ENCODE measurements at places on chromosomes 1 and 21.

DNA sequence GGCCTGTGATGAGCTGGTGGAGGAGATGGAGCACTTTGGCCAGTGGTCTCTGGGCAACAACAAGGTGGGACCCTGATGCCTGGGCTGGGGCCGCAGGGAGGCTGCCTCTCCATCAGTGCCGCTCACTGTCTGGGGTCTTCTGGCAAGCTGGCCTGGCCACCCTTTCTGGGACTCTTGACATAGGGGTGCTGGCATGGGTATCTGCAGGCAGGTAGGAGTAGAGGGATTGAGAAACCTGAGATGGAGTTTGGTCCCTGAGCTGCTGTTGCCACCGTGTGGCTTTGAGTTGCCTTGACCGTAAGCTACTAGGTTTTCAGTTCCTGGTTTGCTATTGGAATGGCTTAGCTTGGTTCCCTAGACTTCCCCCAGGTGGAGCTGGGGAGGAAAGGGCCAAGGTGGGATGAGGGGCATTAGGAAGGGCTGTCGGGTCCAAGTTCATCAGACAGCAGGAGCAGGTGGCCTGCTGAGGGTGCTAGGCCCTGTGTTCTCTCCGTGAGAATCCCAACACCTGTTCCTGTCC is 13.2 kb upstream of the MFN2 start:
- DNase-seq: no peak

DNA sequence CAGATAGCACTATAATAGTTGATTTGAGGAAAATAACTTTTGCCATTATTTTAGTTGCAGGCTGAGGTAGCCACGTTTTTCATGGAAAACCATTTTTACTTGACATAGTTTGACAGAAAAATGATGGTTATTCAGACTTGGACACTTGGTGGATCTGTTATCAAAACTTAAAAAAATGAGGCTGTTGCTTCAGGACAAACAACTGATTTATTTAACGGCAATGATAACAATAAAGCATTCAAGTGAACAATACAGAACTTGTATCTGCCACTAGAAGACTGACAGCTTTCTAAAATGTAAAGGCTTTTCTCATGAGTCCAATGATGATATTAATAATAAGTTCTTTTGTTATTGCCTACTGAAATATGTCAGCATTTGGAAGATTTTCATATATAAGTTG is 322.9 kb downstream of the BRINP3 start:
- no peak for DNase-seq

DNA sequence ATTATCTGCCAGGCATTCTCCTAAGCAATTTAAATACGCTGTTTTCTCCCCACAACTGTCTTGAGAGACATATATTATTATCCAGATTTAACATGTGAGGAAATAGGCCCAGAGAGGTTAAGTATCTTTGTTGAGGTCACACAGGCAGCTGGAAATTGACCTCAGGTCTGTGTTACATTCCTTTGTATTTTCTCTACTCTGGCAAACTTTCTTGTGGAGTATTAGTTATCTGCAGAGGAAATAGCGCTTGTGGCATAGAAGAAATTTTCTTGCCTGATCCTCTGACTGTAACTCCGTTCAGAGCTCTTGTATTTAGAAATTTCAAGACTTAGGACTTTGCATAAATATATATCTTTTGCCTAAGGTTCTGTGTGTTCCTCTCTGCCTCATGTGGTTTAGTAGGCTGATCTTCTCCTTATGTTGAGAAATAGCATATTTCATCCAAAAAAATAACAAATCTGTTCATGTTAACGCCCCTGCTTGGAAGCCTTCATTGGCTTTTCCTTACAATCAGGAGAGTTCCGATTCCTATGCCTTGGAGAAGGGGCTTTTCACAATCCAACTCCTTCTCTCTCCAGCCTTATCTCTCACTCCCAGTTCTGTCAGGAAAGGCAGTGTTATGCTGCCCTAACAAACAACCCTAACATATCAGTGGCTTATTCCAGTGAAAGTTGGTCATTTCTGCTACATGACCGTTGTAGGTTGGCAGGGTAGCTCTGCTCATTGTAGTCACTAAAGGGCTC is 2.5 kb upstream of the JUN start:
- DNase-seq: no peak

- DNase-seq: no peak
Measured at GRCh38 chr21:37525810-37526209, 159.2 kb downstream of the DYRK1A start.

GRCh38 chr1:112625696-112626095 is 6.1 kb downstream of the CAPZA1 start:
- no peak for DNase-seq

GRCh38 chr1:36225283-36225899 is 1.1 kb downstream of the THRAP3 start:
- DNase-seq: no peak

DNA sequence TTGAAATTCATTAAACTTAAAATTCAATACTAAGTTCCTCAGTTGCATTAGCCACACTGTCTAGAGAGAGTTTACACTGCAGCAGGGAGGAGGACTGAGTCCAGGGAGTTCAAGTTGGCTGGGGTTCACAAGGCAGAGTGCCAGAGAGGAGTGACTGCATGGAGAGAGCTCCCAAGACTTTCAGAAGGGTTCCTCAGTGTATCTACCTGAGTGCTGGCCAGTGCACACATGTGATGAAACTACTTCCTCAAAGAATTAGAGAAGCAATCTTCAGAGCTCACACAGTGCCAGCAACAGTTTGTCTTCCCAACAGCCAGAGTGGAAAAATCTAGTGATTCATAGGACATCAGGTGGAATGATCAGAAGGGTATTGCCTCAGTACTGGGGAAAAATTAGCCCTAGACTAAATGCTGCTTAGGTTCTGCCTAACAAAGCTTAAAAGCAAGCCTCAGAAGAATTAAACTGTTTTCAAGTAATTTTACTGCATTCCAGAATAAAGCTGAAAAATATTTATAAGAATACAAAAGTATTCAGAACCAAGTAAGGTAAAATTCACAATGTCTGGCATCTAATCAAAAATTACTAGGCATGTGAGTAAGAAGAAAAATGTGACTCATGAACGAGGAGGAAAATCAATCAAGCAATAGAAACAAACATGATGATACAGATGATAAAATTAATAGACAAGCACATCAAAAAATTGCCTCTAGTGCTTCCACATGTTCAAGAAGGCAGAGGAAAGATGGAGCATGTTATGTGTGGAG is 10.4 kb upstream of the WNT3A start:
- DNase-seq: no peak

DNA sequence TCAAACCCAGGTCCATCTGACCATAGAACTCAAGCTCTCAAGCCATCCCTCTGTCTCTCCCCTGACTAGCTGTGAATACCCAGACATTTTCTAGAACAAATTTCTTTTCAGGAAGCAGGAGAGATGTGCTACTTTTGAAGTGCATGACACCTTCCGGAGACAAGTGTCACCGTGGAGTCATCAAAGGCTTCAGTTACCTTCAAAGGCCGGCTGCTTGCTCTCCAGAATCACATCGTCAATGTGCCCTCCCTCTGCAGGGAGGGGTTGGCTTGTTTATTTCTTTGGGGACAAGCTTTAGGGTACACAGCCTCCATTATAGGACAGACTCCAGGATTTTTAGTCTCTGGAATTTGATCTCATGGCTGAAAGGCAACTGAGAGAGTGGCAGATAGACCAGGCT is 37.7 kb upstream of the IGSF21 start:
- no peak for DNase-seq

Measured in activated CD8-positive, alpha-beta memory T cell treated with anti-CD3 and anti-CD28 coated beads for 24 hours (primary cell).